ENCODE measurements at places on chromosomes 7 and 10.

DNA sequence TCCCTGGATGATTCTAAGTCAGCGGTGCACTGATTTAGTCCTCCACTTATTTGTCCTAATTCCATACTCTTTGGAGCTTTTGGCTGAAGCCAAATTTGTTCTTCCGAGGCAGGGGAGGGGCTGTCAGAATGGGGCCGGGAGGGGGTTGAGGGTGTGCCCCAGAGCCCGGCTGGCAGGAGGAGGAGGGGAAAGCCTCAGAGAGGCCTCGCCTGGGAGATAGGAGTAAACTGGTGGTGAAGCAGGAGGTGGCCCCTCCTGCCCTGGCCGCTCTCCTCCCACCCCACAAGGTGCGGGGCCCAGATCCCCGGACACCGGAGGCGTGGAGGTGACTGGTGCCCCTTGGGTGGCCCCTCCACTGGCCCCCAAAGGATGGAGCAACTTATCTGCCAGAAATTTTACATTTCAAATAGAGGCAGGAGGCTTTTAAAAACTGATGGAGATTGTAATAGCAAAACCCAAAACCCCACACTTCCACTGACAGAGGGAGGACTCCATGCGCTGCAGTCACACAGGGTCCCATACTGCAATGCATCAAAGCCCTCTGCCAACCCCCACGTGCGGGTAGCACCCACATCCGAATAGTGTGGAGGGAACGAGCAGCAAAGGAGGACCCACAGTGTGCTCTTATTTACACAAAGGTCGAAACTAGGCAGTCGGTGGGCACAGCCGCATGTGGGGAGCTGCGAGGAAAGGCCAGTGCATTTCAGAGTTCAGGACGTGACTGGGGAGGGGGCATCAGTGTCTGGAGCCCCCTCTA lies 61.9 kb downstream of the CAMK2B start:
- no peak for DNase-seq

DNA sequence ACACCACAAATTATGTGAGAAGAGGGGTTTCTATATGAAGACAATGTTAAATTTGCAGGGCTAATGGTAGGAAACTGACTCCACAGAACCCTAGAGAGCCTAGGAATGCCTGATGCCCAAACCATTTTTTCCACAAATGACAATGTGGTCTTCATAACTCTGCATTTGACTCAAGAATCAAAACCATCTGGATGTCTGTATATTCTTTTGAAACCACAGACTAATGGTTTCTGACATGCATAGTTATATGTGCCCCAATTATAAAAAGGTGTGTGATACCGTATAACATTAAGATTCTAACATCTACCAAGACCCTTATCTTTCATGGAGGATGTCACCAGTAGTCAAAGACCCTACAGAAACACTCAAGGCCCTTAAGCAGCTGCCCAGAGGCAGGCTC lies 20.3 kb downstream of the SEC61G start:
- no peak for DNase-seq

GRCh38 chr10:71255808-71256660 lies 43.7 kb downstream of the UNC5B start:
- DNase-seq: no peak

DNA sequence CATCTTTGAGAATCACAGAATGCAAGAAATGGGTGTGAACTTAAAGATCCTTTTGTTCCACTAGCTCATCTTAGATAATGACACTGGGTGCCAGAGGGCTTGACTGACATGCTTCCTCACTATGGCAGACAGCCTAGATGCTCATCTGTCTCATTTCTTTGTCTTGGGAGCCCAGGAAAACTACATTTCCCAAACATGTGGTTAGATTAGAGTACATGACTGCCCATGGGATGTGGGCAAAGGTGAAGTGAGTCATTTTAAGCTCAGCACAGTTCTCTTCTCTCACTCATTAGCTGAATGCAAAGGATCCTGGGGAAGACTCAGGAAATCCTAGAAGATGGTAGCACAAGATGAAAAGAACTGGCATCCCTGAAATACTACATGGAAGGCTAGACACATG lies 32.5 kb upstream of the TBX20 start:
- DNase-seq: no peak

DNA sequence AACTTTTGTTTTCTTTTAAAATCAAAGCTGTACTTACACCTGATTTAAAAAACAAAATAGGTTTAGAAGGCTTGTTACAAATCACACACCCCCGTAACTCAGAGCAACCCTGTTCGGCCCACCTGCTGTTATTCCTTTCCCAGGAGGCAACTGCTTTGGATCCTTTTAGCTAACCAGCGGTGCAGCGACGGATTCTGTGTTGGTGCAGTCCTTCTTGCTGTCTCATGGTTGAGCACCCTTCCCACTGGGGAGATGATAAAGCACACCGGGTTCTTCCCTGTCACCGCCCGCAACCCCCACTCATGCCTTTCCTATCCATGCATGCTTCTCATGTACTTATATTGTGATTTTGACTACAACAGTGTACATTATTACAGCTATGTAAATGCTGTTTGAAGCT lies 24.8 kb upstream of the MKI67 start:
- DNase-seq: no peak
